ENCODE measurements at places on chromosomes 6 and 20.

- no peak for DNase-seq
Measured at GRCh38 chr20:46905364-46906125, 10.9 kb downstream of the EYA2 start.

GRCh38 chr6:35215665-35216411 lies 2.1 kb downstream of the SCUBE3 start:
- DNase-seq: no peak

- no peak for DNase-seq
Measured at GRCh38 chr6:70507161-70507560, 59.6 kb upstream of the SDHAF4 start.

GRCh38 chr20:41225091-41225490 lies 87.7 kb downstream of the PLCG1 start:
- no peak for DNase-seq

DNA sequence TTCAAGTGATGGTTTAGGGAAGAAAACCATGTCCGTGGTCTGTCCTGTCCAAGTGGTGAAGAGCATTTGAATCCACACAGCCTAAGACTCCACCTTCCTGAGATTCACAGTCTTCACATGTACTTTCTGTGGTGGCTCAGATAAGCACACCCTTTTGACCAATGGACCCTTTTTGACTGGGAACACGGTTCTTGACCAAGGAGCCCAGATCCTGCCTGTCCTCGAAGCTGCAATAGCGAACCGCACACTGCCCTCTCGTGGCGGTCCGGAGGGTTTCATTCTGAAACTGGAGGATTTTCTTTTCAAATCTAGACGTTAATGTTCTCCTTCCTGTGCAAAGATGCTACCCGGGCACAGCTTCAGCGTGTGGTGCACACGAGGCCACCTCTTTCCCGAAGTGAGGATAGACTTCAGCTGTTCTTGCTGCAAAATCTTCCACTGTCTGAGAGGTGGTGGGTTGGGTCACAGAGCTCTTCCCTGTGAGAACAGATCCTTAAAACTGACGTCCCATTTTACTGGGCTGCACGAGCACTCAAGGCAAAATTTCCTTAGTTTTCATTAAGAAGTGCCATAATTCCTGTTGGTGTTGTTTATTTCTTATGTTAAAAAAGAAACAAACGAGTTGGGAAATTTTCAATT lies 90.5 kb downstream of the SYNJ2 start:
- DNase-seq: peak; percentile 84

DNA sequence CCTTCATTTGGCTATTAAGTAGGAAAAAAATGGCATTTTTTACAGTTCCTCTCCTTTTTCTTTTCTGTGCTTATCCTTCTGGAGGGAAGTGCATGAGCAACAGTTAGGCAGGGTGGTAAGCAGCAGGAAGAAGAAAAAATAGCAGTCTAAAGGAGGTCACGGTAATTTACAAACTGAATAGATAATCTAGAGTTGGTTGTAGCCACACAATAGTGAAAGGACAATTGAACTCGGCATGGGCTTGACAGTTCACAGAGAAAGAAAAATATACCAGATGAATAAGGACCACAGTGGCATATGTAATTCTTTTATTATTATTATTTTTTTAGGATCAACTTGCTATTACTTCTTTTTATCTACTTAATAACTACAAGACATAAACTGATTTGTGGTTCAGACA lies 358.6 kb downstream of the BTBD9 start:
- DNase-seq: no peak

All from ELR (cell line).